ENCODE measurements at places on chromosomes 5 and 9. TPM values are rescaled to one million over a fixed set of nuclear protein-coding genes. Genes with fewer than 3 reads are reported as not detected.
A peak's percentile ranks its signal among the peaks of the same experiment; 100 is the strongest.

SPATA31E1 gene
- not detected for total RNA-seq

- no peak for DNase-seq
These were observed 23.5 kb downstream of the TBC1D2 start for GRCh38 chr9:98231770-98232478.

- DNase-seq = peak; percentile 73
These were observed 399 bp upstream of the FBN2 start for GRCh38 chr5:128538250-128539037.

DNA sequence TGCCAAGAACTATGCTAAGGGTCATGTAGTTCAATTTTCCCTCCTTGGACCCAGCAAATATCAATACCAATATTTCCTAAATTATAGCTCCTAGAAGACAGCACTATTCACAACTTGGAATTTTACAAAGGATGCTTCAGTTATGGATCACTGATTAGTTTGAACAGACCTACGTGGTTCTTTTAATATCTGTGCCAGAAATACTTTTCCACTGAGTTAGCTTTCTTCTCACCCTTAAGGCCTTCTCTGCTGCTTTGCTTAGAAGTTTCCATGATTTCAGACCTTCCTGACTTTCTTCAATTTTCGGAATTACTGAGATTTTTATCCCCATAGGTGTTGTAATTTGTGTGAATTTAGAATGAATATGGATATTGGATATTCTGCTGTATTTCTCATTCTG lies 380.4 kb downstream of the PSAT1 start:
- DNase-seq = no peak

- DNase-seq = no peak
These were observed 288.1 kb downstream of the GABRB2 start for GRCh38 chr5:161258438-161258837.

All from upper lobe of right lung (tissue), 1 donor.